ENCODE measurements at places on chromosomes 5 and 9.

- no peak for DNase-seq
Measured at GRCh38 chr9:96425500-96426169, 7.5 kb upstream of the ZNF367 start.

GRCh38 chr9:129702589-129703520, 37.4 kb downstream of the PRRX2 start:
- DNase-seq: no peak

DNA sequence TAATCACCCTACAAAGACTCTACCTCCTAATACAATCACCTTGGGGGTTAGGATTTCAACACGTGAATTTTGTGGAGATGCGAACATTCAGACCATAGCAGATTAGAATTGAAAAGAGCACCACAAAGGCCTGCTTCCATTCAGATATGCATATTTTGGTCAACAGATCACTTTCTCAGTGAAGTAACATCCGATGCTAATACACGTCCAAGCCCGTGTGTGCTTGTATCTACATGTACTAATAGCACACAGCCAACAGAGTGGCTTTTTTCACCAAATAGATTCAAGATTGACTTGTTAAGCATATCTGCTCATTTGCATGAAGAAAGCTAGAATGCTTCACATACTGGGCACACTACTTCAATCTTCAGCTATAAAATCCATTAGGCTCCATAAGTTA, 35.6 kb upstream of the SSBP2 start:
- DNase-seq: no peak

- DNase-seq: no peak
Measured at GRCh38 chr5:62327138-62328053, 21.4 kb downstream of the KIF2A start.

GRCh38 chr5:27020973-27021372, 17.4 kb downstream of the CDH9 start:
- DNase-seq: no peak

- DNase-seq: no peak
Measured at GRCh38 chr9:32294106-32294505, 90.3 kb upstream of the ACO1 start.

DNA sequence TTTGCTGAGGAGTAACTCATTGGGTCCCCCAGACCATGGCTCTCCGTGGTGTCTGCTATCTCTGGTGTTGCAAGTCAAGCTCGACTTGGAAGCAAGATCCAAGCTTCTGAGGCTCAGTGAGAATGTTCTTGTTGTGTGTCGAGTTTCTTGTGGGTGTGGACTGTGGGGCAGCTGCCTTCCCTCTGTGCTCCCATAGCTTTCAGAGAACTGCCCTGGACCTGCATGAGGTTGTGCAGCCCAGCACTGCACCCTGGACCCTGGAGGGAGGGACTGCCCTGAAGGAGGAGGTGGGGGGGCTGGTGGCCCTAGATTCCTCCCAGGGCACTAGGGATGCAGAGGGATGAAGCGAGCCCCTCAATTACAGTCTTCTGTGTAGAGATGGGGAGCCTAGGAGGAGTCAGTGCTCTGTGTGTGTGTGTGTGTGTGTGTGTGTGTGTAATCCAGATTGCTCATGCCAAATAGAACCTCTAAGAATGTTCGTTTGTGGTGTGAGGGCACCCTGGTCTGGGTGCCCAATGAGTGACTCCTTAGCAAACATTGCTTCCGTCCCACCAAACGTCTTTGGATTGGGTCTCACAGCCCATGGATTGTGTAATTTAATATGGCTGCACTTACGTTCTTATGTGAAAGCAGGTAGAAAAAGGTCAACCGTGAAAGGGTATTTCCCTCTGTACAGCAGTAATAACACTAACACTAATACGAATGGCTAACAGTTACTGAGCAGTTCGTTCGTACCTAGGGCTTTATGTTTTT, 143.3 kb upstream of the LMX1B start:
- DNase-seq: no peak

DNA sequence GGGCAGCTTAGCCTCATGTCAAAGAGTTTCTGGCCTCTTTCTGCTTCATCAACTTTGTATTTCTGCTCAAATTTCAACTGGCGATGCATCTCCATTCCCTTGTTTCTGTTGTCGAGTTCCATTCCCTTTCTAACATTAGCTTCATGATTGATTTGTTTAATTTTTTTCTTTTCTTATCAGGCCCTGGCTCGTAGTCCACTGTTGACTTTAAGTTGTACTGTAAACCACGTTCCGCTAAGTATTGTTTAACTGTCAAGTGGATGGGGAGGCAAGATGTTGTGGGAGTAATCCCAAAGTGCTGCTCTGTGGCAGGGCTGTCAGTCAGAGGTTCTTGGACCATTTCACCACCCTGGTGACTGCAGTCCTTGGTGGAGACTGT, 309.1 kb downstream of the PSAT1 start:
- no peak for DNase-seq

- DNase-seq: no peak
Measured at GRCh38 chr5:16992444-16992843, 56.4 kb upstream of the MYO10 start.
